Large intestine (tissue), 12 donors: ENCODE measurements at places on chromosomes 1 and 21. TPM values are rescaled to one million over a fixed set of nuclear protein-coding genes. Genes with fewer than 3 reads are reported as not detected.

DNA sequence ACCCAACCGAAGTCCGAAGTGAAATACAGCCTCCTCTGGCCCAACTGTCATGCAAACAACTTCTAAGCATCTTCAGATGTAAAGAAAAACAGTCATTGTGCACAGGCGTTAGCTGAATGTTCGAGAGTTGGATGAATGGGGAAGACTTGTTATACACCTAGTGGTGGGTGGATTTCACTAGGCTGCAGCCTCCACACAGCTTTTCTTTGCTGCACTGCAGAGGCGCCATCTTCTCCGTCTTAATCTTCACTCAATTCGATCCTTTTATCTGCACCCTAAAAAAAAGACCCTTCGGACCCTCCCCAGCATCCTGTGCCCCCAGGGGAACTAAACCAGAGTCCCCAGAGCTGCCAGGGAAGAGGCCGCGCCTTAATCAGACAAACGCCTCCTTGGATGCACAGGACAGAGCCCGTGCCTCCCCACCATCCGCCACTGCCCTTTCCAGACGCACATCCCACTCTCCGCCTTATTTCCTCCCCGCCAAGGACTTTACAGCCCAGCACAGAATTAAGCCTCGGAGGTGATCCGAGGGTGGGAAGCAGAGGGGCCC, 1.4 kb downstream of the APP start:
- peak; percentile 38 for DNase-seq

GRCh38 chr1:41777695-41778094, 141.0 kb downstream of the HIVEP3 start:
- no peak for DNase-seq

RNU1-1 gene
- polyA plus RNA-seq: 3.2 TPM

SYTL1 gene
- polyA plus RNA-seq: 9.8 TPM

DNA sequence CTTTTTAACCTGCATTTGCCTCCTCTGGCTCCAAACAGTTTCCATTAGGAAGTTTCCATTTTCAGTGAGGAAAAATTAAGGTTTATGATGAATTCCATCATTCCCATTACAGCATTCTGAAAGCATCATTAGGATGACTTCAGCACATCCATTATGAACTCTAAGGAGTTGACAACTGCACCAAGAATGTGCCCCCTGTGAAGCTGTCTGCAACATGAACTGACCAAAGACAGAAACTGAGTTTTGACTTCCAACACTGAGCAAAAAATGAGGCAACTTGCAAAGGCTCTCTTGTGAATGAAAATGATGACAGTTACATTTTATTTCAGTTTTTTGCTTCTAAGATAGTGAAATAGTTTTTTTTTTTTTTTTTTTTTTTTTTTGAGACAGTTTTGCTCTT, 18.3 kb upstream of the KCNE1 start:
- no peak for DNase-seq

DNA sequence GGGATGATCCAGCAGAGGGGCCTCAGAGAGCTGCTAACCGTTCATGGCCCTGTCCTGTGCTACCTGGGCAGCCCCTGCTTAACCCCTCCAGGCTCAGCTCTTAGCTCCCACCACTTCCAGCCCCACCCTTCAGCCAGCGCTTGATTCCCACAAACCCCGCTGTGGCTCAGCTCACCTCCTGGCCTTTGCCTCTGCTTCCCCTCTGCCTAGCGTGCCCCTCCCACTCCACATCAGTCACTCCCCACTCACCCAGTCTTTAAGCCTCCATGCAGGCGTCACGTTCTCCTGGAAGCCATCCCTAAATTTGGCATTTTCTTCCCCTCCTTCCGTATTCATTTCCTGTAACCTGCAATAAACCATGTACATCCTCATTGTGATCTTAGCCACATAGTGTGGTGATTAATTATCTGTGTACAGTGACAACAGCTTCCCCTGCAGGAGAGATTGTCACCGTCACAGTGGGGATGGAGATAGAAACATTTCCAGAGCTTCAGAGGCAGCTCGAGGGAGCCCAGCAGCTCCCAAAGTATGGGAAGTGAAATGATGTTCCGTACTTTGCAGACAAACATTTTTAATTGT, 65.5 kb downstream of the EPHB2 start:
- no peak for DNase-seq

DNAJC28 gene
- 2.9 TPM for polyA plus RNA-seq

DNA sequence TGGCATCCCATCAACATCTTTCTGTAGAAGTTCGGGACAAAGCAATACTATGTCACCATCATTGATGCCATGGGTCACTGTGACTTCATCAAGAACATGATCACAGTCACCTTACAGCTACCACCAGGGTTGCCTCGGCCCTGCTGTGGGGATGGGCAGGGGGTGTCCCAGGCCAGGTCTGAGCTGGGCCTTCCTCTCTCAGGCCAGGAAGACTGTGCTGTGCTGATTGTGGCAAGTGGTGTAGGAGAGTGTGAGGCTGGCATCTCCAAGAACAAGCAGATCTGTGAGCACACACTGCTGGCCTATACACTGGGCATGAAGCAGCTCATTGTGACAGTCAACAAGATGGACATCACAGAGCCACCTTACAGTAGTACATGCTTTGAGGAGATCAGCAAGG, 20.9 kb upstream of the RPL11 start:
- DNase-seq: no peak

DNA sequence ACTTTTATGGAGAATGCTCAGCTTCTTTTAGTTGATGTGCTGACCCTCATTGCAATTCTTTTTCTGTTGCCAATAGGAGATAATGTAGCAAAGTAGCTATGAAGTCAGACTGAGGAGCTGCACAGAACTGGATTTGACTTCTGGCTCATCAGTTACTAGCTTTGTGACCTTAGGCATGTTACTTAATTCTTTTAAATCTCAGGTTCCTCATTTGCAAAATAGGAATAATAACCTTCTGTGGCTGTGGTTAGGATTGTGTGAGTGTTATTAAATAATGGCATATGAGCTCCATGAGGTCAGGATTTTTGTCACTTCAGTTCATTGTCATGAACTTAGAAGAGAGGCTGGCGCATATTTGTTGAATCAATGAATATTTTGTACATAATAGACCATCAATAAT, 237.6 kb upstream of the SGIP1 start:
- DNase-seq: no peak

GRCh38 chr1:238658763-238659162, 727.6 kb upstream of the CHRM3 start:
- DNase-seq: no peak

KCNJ6 gene
- polyA plus RNA-seq: 0.39 TPM

DNA sequence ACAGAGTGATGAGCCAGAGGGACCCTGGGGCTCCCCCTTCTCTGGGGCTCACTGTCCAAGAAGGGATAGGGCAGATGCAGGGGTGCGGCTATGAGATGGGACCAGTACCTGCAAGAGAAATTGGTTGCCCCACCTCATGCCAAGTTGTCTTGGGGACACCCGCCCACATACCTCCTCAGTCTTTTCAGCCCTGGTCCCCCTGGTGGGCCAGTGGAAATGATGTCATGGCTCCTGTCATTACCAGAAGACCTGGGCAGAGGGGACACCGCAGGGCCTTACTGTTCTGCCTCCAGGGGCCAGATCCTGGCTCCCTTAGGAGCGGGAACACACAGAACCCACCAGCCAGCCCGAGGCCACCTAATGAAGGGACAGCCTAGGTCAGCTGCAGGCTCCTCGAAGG, 63.2 kb downstream of the CDK18 start:
- DNase-seq: no peak

DNA sequence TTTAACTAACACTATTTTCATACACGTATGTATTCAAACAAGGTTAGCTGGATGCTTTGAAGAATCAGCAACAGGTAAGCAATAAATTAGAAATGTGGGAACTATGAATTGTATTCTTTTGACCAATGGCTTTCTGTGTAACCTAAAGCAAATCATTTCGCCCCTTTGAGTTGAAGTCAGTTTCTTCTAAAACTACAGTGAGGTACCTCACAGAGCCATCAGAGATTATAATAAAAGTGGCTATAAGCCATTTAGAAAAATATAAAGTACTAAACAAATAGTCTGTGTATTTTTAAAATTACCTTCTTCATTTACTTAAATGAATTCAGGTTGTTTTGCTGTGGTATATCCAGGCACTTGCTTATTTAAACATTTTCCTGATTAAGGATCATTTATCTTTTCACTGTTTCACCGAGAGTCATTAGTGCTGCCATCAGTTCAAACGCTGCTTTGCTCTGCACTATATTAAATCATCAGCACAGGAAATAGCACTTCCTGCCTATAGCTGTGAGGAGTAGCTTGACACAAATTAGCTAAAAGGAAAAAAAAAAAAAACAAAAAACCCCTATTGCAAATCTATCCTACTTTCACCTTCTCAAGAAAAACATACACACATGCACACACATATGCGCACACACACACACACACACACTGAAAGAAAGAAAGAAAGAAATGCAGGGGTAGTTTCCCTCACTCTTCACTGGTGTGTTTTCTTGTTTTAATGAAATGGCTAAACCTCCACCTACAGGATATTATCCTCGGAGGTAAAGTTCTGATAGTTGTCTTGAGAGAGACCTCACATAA, 39.8 kb upstream of the C1orf105 start:
- DNase-seq: no peak

ZNF695 gene
- polyA plus RNA-seq: 1.5 TPM

OR14K1 gene
- not detected for polyA plus RNA-seq

- DNase-seq: no peak
These were observed 96.2 kb downstream of the LAMC2 start for GRCh38 chr1:183282101-183282855.

CNST gene
- 16.1 TPM for polyA plus RNA-seq

DNA sequence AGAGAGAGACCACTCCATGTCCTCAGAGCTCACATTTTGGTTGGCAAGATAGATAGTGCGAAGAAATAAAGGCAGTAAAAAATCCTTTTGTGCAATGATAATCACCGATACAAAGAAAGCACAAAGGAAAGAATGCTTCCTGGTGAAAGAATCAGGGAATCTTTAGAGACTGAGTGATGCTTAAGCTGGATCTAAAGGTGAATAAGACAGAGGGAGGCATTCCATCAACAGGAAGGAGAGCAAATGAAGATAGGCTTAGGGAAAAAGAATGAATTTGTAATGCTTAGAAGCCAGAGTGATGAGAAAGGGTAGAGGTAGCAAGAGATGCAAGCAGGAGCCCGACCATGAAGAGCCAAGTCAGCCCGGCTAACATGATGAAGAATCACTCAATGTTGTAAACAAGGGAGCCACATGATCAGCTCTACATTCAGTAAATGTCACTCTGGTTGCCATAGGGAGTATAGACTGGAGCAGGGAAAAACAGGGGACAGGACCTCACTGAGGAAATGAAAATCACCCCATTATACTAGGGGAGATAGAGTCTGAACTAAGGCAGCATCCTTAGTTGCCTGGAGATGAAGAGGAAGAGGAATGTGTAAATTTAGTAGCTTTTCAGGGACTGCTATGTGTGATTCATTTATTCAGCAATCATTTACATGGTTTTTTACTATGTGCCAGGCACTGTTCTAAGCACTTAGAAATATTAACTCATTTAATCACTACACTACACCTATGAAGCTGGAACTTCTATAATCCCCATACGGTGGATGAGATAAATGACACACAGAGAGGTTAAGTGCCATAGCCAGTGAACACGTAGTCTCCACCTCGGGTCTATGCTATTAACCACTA, 402.6 kb upstream of the NFIA start:
- no peak for DNase-seq

GRCh38 chr1:221040691-221041285, 161.5 kb downstream of the HLX start:
- no peak for DNase-seq

GRCh38 chr1:218207194-218207593, 77.9 kb upstream of the RRP15 start:
- no peak for DNase-seq

DNA sequence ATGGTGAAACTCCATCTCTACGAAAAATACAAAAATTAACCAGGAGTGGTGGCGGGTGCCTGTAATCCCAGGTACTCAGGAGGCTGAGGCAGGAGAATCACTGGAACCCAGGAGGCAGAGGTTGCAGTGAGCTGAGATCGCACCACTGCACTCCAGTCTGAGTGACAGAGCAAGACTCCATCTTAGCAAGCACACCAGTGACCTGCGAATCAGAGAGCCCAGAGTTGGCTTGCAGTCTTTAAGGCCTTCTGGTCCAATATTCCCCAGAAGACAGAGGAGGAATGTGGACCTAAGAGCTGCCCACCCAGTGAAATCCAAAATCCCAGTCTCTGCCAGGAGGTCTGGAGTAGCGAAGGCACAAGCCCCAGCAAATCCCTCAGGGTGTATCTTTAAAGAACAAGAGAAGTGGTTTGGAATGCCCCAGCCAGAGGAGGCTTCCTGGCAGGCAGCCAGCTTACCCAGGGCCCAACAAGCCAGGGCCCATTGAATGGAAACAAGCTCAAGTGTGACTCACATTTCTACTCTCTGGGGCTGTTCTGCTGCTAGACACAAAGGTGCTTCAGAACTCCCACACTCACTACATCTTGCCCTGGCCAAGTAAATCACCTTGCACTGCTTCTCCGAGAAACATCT, 23.9 kb downstream of the GPR161 start:
- no peak for DNase-seq

- DNase-seq: no peak
These were observed 45.5 kb downstream of the CACHD1 start for GRCh38 chr1:64515427-64515826.

TCHH gene
- polyA plus RNA-seq: 0.22 TPM

DNA sequence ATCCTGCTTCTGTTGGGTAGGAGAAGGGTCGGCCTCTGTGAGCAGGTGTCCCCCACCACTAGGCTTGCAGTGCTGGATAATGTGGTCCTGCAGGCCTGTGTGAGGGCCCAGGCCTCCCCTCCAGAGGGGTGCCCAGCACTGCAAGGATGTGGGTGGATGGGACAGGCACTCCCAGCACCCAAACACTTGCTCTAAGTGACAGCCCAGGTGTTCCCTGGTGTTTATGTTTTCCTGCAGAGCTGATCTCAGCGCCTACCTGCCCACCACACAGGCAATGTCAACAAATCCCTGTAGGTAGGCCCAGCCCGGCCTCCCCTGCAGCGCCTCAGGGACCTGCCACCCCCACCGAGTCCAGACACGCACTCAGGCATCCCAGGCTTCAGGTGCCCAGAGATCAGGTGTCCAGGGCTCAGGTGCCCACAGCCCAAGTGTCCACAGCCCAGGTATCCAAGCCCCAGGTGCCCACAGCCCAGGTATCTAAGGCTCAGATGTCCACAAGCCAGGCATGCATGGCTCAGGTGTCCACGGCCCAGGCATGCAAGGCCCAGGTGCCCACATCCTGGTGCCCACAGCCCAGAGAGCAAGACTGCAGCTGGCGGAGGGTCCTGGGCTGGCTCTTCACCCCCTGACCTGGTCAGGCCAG, 59.2 kb downstream of the WNT9A start:
- DNase-seq: no peak

DNA sequence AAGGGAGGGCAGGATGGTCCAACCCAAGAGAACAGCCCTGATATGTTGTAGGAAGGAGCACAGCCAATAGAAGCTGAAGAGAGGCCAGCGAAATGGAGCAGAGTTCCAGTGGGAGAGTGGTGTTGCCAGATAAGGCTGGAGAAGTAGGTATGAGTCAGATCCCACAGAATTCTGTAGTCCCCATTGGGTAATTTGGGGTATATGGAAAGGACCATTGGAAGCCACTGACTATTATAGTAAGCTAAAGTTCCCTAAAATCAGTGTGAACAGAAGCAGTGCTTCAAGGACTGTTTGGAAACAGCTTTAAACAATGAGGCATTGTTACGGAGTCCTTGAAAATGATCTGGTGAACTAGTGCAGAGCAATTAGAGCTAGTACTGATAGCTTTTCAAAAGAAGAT, 63.0 kb downstream of the DISP1 start:
- no peak for DNase-seq

TIE1 gene
- 18.7 TPM for polyA plus RNA-seq

GRCh38 chr21:29342363-29342957, 43.7 kb downstream of the BACH1 start:
- no peak for DNase-seq

- no peak for DNase-seq
These were observed 31.7 kb upstream of the BCAR3 start for GRCh38 chr1:93713341-93713740.
